ENCODE measurements at places on chromosomes 5 and 9. TPM values are rescaled to one million over a fixed set of nuclear protein-coding genes. Genes with fewer than 3 reads are reported as not detected.

- DNase-seq = no peak
Measured at GRCh38 chr9:5897851-5898250, 7.2 kb downstream of the MLANA start.

Gene PCDHA9
- not detected for total RNA-seq

DNA sequence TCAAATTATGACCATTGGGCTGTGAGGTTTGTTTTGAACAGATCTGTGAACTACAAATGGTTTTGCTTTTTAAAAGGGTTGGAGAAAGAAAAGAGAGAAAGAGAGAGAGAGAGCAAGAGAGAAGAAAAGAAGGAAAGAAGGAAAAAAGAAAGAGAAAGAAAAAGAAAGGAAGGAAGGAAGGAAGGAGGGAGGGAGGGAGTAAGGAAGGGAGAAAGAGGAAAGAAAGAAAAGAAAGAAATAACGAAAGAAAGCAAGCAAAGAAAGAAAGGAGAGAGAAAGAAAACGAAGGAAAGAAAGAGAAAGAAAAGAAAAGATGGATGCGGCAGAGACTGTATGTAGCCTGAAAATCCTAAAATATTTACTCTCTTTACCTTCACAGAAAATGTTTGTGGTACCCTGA lies 104.0 kb downstream of the PARP8 start:
- no peak for DNase-seq

- DNase-seq = no peak
Measured at GRCh38 chr9:91534374-91534773, 110.7 kb upstream of the NFIL3 start.

GRCh38 chr5:148858106-148858505 lies 31.7 kb downstream of the ADRB2 start:
- no peak for DNase-seq

- DNase-seq = no peak
Measured at GRCh38 chr9:133468374-133468773, 8.6 kb downstream of the CACFD1 start.

- DNase-seq = no peak
Measured at GRCh38 chr5:31976169-31976568, 197.9 kb downstream of the GOLPH3 start.

GRCh38 chr9:127213859-127214258 lies 50.7 kb upstream of the GARNL3 start:
- DNase-seq = no peak

DNA sequence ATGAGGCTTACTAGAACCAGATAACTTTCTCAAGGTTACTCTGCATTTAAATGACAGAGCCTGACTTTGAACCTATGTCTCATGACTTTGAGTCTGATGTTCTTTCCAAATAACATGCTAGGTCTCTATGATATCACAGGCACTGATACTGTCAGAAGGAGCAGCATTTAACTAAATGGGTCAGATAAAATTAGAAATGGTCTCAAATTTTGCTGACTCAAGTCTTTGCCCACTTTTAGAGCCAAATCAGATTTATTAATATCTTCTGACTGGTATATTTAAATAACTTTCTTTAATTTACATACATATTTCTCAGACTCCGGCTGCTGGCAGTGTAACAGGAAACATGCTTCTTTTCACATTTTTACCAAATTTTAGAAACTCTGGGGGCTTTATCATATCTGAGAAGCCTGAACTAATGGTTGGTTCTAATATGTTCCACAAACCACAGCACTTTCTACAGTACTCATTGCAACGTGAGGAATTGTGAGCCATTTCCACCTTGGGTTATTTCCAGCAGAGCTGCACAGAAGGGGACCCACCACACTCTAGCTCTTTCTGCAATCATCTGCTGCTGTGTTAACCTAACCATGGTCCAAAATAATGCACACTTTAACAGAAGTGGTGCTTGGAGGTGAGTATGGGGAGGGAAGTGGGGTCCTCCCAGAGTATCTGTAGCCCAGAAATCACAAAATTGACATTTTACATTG lies 79.2 kb downstream of the KCTD16 start:
- DNase-seq = no peak

DNA sequence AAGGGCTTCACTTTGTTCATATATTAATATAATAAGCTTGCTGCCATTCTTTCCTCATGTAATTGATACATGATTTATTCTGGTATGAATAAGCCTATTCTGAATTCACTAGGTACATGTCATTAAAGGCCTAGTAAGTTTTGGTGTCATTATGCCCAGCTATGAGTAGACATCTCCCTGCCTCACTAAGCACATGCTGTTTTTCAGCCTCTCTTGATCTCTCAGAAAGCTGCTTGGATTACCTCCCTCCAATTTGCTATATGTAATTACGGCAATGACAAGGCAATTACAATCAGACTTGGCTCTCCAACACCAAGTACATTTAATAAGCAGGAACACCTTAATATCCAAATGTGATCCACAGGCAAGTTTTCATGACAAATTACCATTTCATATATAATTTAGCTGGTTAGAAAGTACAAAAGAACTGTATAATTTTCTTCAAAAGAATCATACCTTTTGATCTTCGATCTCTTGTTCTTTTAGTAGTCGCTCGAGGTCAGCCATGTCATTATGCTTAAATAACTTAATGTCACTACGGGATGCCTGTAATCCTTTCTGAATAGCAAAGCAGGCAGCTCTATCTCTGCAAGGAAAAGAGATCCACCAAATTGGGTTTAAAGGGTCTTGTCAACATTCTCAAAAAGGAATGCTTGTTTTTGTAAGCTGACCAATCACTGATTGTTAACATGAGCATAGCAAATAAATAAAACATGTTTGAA lies 56.3 kb downstream of the SPTLC1 start:
- DNase-seq = no peak

GRCh38 chr5:178437386-178438075 lies 152.7 kb downstream of the COL23A1 start:
- no peak for DNase-seq

DNA sequence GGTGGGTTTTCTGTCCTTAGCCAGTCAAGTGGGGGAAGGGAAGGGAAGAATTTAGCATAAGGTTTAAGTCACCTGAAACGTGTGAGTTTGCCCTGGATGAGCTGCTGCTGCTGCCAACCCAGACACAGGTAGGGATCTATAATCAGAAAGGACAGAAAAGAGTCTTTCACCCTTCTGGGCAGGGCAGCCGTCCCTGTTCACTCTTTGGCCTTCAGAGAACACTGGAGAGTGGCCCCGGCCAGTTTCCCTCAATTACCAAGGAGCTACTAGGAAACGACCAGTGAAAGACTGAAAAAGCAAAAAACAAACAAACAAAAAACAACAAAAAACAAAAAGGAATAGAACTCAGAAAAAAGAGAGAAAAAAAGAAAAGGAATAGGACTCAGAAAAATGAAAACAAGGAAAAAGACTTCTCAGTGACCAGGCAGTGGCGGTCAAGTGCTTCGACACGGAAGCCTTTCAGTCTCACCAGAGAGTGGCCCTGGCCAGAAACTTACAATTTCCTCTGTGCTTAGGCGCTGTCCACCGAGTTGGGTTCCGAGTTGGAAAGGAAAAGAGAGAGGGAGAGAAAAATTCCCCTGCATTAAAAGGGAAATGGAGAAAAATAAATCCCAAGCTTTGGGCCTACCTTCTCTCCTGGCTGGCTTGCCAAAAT lies 2.5 kb upstream of the GM2A start:
- DNase-seq = no peak

Gene TMC1
- not detected for total RNA-seq

DNA sequence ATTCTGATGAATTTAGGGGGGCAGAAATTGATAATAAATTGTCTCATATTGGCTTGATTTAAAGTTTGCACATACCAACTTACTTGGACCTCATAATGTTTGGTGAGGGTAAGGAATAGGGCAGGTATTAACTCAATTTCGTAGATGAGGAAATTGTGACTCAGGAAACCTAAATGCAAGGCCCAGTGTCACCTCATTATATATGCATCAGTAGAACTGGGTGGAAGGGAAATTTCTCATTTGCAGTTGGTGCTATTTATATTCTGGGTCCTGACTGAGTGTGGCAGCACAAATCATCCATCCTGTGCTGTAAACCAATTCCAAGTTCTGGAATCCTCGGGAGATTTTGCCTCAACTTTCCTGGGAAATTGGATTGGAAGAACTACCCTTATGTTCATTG lies 103.0 kb downstream of the SPATA31D1 start:
- DNase-seq = no peak

Gene OR1Q1
- total RNA-seq = not detected

Gene STPG3
- total RNA-seq = not detected

Gene NKD2
- total RNA-seq = not detected

Gene ZFP62
- total RNA-seq = 14.6 TPM

- peak; percentile 47 for DNase-seq
Measured at GRCh38 chr9:114805670-114806525, at the start of gene TNFSF15. Gene TNFSF15, minus strand, starts transcription at chr9:114806039. Its CDS starts 27 bp downstream, at chr9:114806012.

DNA sequence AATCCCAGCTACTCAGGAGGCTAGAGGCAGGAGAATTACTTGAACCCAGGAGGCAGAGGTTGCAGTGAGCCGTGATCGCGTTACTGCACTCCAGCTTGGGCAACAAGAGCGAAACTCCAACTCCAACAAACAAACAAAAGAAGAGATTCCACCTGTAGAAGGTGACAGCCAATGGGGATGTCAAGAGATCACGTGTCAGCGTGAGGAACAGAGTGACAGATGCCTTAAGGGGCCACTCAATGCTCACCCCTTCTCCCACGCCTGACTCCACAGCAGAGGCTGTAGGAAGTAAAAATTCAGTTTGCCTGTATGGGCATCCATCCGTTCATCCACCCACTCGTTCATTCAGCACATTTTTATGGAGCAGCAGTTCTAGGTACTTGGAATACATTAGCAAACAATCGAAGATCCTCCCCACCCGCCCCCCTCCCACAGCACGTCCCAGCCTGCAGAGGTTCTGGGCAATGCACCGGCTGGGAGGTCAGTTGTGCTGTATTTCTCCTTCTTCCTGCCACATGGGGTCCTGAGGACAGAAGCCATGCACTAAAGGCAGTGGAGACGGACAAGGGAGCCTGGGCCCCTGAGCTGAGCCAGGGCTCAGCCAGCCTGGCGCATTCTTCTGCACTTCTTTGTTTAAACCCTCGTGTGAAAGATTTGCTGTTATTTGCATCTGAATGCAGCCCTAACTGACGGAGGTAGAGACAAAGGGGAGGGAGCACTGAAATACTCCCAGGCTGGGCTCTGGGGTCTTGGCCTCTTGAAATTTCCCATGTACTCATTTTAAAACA lies 11.3 kb upstream of the RNF130 start:
- DNase-seq = no peak
